ENCODE measurements at places on chromosomes 5 and 9. TPM values are rescaled to one million over a fixed set of nuclear protein-coding genes. Genes with fewer than 3 reads are reported as not detected.

- DNase-seq = no peak
Observed at GRCh38 chr9:87803623-87804345, 77.9 kb downstream of the CTSL start.

DNA sequence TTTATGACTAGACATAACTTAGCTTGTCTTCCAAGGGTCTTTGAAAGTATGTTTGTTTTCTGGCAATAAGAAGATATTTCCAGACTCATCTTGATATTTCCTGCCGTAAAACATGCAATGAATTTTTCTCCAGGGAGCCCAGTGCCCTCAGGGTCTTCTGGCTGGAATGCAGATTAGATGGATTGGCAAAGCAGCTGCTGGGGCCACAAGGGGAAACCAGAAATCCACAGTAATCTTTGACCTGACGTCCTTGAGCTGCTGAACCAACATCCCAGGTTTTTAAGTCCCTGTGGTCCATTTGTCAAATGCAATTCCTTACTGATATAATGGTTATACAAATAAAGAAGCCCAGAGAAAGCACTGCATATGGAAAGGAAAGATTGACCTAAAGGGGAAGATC, 93.0 kb downstream of the THBS4 start:
- DNase-seq = no peak

- no peak for DNase-seq
Observed at GRCh38 chr9:8733131-8733954, 933.8 kb upstream of the DMAC1 start.

- DNase-seq = no peak
Observed at GRCh38 chr9:83247732-83248131, 184.8 kb upstream of the RASEF start.

- no peak for DNase-seq
Observed at GRCh38 chr9:91285729-91286353, 75.9 kb downstream of the AUH start.

DNA sequence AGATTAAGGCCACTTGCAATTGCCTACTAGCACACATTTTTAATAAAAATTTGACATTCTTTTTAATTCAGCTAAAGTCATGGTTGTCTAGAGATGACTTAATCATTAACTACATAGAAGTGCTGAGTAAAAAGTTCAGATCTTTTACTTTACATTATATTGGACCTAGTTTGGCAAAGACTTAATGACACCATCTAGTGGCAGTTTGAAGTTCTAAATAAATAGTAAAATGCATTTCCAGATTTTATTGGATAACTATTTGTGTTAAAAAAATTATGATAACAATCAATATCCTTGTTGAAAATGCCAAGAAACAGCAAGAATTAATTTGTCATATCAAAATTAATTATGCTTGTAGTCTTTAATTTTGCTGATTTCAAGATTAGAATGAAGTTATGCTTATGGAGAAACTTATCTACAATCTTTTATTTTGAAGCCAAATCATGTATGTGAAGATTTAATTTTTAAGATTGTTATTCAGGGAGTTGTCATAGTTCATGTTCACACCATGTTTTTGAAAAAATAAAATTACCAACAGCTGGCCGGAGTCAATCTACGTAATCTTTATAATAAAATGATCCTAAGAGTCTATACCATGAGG, 69.6 kb upstream of the PJA2 start:
- DNase-seq = peak; percentile 6

DNA sequence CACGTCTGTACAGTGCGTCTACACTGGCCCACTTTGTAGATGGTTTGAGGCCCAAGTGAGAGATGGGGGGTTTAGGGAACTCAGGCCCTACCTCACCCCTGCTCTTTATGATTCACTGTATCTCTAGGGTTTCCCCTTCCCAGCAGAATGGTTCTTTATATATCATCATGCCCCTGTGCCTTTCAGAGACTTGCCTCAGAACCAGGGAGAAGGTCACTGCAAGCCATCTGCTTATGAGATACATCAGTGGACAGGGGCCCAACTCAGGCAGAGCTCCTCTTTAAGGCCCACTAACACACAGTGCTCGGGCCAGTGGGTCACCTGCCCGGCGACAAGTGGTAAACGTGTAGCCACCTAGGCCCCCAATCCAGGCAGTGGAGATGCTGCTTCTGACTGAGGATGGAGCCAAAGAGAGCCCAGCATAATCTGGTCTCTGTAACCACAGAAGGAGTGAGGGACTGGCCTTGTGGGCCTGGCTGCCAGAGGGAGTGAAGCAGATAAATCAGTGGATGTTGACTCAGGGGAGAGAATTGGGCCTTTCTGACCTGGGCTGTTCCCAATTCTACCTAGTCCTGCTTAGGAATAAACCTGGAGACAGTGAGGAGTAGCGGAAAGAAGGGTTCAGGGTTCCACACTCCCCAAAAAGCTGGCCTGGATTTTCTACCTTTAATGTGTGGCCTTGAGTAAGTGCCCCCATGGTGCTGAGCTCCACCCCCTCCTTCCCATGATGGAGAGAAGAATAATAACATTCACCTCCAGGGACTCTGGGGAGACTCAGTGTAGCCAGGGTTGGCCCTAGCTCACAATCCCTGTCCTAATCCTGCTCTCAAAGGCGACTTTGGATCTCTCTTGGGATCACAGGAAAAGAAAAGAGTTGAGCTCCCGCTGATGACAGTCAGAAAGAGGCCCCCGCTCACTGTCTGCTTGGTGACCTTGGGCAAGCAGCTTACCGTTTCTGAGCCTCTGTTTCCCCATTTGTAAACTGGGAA, 2.8 kb upstream of the DUSP1 start:
- DNase-seq = no peak

The ZNF474 gene
- total RNA-seq = not detected

The LECT2 gene
- total RNA-seq = not detected

The POMT1 gene
- total RNA-seq = 41.0 TPM

The PRRX2 gene
- total RNA-seq = not detected

Data from naive thymus-derived CD4-positive, alpha-beta T cell (primary cell).